ENCODE measurements at places on chromosomes 3 and 15.
A peak's percentile ranks its signal among the peaks of the same experiment; 100 is the strongest.

DNA sequence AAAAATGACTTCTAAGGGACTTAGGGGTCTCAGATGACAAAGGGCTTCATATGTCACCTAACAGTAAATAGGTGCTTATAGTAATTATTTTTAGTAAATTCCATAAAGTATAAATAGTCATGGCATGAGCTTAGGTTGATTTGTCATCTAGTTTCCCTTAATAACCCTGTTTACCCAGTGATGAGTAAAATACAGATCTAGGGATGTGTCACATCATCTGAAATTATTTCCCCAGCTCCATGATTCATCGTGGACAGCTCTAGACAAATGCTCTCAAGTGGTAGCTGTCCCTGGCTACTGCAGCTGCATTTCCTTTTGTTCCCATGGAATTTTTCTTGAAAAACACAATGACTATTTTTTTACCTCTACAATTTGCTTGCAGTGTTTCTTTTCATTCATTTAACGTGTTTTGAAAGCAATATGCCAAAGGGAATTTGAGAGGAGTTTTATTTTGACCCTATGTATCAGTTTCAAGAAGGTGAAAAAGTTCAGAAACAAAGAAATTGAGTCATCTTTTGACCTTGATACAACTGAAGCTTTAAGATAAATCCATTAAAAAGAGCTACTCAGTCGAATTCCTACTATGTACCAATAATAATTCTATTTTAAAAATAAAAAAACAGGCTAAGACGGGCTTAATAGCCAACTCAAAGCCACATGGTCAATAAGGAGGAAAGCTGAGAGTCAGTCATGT lies 241.6 kb downstream of the KCNMB2 start:
- peak; percentile 90 for DNase-seq

DNA sequence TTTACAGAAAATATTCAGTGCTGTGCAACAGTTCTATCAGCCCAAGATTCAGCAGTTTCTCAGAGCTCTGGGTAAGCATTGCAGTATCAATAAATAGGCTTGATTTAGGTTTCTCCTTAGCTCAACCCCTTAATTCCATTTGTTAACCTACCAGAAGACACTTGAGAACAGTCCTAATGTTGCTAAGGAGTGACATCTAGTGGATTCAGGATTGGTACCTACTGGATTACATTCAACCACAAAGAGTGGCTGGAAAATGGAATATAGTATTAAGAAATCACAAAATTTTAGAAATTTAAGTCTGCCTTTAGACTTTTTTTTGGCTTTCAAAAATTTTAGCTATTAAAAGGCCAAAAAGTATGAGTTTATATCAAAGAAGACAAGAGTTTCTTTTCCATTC lies 34.7 kb downstream of the POLG start:
- no peak for DNase-seq

DNA sequence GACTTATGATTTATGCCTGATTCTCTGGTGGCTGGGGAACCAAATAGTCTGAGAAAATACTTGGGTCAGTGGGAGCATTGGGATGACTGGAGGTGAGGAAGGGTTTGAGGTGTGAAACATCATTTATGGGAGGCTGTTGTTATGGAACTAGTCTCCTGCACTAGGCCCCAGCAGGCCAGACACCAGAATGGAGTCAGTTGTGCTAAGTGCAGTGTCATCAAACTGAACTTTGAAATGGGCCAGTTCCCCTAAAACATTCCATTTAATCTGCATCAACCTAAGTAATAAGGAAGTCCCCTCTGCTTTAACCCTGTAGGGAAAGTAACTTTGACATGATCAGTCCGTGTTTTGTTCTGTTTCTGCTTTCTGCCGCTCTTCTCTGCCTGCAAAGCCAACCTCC lies 44.9 kb upstream of the KLHL25 start:
- DNase-seq: no peak

DNA sequence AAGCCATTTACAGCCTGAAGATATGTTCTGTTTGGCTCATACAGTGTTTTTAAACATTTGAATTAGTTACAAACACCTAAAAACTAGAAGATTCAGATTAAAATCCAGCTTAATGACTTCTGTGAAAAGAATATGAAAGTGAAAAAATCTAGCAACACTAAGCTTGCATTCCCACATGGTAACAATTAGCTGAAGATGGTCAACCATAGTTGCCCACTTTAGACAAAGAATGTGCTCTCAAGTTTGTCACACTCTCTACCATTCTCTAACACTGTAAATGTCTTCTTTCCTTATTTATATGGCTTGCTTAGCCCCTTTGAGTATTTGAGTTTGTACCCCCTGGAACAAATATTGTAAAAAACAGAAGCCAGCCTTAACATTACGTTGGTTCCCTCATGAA lies 32.7 kb downstream of the HDGFL3 start:
- no peak for DNase-seq

- DNase-seq: peak; percentile 35
Observed at GRCh38 chr3:189148081-189148507, 23.7 kb upstream of the TPRG1 start.

DNA sequence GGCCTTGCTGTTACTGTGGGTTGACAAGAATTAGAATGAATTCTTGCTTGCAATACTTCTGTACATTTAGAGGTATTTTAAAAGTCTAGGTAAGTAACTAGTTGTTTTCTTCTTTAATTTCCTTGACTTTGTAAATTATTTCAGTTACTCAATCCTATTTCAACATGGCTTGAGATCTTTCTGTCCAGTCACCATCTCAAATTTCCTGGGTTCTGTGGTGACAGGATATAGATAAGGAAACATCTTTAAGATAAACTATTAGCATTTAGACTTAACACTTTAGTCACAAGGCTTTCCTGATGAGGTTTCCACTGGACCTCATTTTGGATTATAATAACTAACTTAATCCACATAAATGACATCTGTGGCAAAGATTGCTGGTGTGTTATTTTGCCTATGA lies 195.9 kb upstream of the DPH6 start:
- DNase-seq: no peak

DNA sequence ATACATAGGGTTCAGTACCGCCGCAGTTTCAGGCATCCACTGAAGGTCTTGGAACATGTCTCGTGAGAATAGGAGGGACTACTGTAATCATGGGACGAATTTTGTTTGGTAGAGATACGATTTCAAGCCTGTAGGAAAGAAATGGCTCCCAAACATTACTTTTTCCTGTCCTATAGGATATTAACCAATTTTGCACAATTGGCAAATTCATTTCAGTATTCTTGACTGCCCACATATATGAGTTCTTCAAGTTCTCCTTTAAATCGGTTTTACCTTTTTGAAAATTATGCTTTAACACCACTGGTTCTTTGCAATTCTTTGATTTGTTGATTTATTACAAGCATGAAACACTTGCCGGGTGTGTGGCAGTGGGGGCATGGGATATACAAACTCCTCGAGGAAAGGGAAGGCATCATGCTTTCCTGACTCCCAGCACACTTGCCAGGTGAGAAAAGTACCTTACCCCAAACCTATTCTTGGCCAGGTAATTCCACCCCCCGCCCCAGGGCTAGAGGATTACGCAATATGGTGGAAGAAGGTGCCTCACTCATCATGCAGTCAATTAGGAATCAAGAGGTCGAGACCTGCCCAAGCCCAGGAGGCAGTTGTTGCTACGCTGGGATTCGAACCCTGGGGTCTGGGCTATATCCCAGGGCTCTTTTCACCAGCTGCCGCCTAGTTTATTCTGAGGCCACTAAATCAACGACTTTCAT lies 584 bp upstream of the LARS2 start:
- peak; percentile 58 for DNase-seq

GRCh38 chr15:66842710-66843441 lies 140.8 kb downstream of the SMAD6 start:
- no peak for DNase-seq

DNA sequence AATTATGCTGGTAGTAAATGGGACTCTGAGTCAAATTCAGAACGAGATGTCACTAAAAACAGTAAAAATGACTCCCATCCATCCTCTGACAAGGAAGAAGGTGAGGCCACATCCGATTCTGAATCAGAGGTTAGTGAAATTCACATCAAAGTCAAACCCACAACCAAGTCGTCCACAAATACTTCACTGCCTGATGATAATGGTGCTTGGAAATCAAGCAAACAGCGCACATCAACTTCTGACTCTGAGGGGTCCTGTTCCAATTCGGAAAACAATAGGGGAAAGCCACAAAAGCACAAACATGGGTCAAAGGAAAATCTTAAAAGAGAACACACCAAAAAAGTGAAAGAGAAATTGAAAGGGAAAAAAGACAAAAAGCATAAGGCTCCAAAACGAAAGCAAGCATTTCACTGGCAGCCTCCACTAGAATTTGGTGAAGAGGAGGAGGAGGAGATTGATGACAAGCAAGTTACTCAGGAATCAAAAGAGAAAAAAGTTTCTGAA lies 15.1 kb upstream of the ZBTB47 start:
- no peak for DNase-seq

- DNase-seq: no peak
Observed at GRCh38 chr15:84973492-84974460, 7.9 kb upstream of the PDE8A start.

GRCh38 chr3:111303760-111304159 lies 232.1 kb downstream of the NECTIN3 start:
- DNase-seq: peak; percentile 33

DNA sequence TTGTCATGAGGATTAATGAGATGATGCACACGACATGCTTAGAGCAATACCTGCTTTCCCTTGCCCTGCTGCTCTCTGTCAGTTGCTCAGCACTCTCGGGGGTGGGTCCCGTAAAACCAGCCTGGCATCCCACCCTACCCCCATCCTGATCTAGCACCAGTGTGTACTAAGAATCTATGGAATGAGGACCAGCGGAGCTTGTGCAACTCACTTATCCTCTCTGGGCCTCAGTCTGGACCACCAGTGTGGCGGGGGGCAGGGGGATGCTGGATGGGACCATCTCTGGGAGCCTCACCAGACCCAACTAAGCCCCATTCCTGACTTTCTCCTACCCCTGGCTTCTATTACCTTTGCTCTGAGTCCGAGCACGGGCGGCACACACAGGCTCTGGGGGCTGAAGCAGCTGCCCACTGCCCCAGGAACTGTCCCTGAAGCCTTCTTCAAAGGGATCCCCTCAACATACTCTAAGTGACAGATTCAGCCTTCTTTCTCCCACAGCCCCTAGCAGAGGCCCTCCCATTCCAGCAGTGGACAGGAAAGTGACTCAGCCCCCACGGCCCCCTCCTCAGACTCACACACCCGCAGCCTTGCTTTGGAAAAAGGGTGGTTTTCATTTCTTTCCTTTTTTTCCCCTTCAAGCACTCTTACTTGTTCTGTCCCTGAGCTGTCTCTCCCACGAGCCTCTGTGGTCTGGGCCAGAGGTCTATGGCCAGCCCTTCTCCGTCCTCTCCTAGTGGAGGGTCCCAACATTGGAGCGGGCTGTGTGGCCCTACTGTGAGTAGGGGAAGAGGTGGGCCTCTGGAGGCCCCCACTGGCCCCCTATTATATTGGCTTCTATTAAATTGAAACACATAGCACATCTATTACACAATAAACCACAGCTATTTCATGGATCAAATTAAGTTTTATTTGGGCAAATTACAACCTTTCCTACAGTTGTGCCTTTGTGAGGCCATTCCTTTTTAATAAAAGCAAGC lies 100.3 kb downstream of the SMAD6 start:
- DNase-seq: no peak

Data from foreskin keratinocyte (primary cell).